ENCODE measurements at places on chromosomes 7 and 10.

DNA sequence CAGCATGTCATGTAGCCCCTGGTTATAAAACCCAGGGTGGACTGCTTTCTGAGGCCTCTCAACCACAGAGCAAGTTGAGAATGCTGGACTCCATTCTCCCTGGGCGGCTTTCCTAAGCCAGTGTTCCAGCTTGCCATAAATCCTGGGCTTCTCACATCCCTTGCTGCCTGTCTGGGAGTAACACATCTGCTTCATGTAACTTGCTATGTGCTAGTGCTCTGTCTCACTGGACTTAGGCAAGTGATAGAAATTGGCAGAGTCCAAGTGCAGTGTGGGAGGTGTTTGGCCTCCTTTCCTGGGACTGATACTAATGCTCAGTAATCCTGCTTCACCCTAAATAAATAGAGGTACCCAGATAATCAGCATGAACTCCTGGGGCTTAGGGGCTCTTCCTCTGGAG is 277.1 kb upstream of the POM121L12 start:
- DNase-seq, result no peak

GRCh38 chr10:46542567-46543465 is 13.6 kb downstream of the GPRIN2 start:
- no peak for DNase-seq

DNA sequence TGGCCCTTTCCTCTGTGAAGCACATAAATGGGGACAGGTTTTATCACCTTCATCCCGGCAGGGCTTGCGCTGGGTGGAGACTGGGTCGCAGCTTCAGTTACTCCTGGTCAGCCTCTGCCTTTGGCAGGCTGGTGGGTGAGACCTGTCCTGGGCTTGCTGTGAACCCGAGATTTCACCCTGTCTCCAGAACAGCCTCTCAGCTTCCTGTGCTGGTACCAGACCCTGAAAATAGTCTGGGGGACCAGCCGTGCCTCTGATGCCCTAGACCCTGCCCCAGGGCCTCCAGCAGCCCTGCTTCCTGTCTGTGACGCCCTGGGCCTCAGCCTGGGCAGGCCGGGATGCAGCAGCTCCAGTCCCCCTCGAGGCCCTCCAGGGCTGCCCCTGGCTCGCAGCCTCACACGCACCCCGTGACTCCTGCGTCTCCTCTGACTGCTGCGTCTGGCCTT is 13.2 kb upstream of the PWWP2B start:
- no peak for DNase-seq

DNA sequence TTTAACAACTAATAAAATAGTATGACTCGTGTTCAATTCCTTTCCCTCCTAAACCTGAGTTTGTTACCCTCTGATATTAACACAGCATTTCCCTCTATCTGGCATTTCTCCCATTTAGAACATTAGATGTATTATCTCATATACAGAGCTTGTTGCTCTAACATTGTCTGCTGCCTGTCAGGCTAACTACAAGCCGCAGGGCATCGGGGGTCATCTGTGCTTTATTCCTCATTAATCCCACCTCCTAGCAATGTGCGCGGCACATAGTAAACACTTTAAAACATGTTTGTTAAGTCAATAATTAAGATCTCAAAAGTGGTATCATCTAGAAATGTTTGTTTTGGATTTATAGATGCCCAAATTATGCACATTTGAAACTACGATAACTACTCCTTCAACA is 52.9 kb upstream of the NEBL start:
- no peak for DNase-seq

GRCh38 chr10:47167591-47167990 is 132.4 kb upstream of the GDF10 start:
- DNase-seq, result no peak

GRCh38 chr7:95951531-95951930 is 179.2 kb downstream of the DYNC1I1 start:
- DNase-seq, result no peak

DNA sequence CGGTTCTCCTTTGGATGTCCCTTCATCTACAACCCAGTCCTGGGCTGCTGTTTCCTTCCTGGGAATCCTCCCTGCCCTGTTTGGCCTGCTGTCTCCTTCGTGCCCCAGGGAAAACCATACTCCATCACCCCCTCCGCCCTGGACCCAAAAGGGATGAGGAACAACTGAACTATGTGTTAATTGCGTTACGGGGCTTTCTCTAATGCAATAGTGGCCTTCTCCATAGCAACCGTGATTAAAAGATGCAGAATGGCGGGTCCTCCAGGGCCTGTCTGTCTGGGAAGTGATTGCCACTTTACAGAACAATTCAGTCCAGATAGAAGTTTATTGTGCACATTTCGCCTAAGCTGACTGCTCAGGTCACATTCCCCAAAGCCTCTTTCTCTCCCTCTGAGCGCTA is 112.0 kb upstream of the FGFR2 start:
- no peak for DNase-seq

GRCh38 chr7:151780631-151781030 is 96.3 kb downstream of the PRKAG2 start:
- DNase-seq, result no peak

- no peak for DNase-seq
Observed at GRCh38 chr7:158386866-158387545, 200.6 kb downstream of the PTPRN2 start.

GRCh38 chr10:6048281-6049030 is 13.7 kb downstream of the IL2RA start:
- DNase-seq, result no peak

DNA sequence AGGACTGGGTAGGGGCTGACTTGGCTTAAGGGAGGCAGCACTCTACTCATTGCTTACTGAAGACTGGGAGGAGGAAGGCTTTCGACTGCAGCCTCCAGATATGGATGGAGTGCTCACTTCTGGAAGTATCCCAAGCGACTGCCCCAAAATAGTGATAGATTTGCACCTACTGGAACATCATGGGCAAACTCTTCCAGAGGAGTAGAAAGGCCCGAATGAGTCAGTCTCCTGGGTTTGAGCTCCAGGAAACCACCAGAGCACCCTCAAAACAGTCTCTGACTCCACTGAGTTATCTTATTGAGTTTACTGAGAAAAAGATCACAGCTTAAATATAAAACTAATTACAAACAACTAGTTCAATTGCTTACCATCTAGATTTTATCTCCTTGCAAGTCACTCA is 37.2 kb upstream of the PDLIM1 start:
- DNase-seq, result no peak

- DNase-seq, result no peak
Observed at GRCh38 chr7:12968836-12969422, 281.5 kb downstream of the ARL4A start.

GRCh38 chr7:88455696-88456095 is 149.0 kb upstream of the STEAP4 start:
- DNase-seq, result no peak

DNA sequence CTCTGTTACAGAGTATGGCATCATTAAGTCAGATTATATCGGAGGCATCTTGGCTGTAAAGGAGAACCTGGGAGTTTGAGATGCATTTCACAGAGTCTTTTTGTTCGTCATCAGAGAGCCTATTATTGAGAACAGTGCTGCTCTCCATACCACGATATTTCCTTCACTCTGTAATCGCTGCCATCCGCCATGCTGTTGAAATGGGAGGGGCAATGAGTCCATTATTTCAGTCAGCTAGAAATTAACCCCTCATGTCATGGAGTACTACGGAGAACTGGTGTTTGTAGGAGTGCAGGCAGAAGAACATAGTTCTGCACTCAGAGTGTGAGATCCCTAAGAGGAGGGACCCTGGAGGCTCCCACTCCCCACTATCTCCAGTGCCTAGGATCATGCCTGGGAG is 59.2 kb downstream of the SLC16A12 start:
- DNase-seq, result no peak

DNA sequence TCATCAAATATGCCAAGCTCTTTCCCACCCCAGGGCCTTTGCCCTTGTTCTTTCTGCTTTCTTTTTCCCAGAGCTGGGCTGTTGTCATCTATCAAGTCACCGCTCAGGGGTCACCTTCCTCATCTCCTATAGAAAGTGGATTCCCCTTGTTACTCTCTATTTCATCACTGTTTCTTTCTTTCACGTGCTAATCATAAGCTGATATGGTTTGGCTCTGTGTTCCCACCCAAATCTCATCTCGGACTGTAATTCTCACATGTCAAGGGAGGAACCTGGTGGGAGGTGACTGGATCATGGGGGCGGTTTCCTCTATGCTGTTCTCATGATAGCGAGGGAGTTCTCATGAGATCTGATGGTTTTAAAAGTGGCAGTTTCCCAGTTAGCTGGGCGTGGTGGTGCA is 17.0 kb upstream of the TIAL1 start:
- DNase-seq, result no peak

DNA sequence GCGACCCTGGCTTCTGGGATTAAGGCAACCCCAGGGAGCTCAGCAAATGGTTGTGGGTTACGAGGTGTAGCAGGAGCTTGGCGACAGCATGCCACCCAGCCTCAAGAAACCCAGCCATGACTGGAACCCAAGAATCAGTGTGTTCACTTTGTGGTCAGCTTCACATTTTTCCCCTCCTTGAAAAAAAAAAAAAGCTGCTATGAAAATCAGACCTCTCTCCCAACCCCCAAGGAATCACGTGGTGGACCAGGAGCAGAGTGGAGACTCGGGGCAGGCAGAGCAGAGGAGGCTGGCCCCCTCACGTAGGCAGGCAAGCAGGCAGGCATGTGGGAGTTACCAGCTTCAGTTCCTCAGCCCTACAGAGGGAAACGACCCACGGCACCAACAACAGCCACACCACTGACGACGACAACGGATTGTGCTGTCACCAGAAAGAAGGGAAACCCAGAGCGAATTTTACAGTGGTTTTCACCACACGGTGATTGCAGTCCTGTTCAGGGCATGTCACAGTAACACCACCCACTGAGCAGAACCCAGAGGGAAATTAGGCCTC is 203.4 kb downstream of the SLC25A13 start:
- no peak for DNase-seq

- no peak for DNase-seq
Observed at GRCh38 chr10:21314111-21314626, 211.3 kb downstream of the SKIDA1 start.

DNA sequence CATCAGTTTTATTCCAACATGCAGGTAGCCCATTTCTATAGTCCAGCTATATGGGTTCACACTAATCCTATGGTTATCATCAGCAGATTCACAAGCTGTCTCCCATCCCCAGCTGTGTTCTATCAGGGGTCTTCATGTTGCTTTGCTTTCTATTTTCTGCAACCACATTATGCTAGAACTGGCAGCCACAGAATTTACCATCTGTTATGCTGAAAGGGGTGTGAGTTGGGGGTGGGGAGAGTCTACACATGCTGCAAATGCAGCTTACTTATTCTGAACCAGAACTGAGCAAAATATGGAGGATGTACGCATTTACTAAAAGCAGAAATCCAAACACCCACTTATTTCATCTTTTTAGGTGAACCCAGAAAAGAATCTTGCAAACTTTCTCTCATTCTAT is 32.9 kb downstream of the SHTN1 start:
- DNase-seq, result no peak

DNA sequence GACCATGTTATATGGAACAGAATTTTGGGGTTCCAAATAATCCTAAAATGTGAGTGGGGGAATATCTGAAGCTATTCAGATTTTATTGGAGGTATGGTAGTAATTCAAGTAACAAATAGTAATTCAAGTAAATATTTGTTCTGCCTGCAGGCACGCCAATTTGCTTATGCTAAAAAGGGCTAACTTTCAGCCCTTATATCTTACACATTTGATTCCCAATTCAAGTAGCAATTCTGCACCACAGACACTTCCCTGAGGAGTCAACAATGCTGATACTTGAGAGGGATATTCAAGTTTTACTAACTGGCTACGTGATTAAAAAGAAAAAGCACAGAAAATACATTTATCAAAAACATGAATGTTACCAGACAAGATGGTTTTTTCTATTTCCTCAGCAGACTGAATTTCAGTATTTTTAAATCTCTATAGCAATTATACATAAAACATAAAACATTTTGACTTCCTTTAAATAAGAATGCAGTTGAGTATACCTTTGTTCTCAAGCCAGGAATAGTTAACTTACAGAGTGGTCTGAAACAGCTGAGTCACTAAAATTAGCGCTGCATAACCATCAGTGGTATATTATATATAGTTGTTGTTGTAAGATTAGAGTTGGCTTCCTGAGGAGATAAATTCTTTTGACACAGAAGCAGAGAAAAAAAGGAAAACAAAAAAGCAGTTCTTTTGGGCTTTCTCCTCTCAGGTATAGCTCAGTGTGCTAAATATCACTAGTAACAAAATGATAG is 33.9 kb downstream of the MTPN start:
- no peak for DNase-seq

GRCh38 chr7:22082553-22082885 is 136.8 kb upstream of the CDCA7L start:
- DNase-seq, result no peak

- DNase-seq, result no peak
Observed at GRCh38 chr7:155842496-155843265, 30.4 kb upstream of the SHH start.

GRCh38 chr10:6044751-6045313 is 17.3 kb downstream of the IL2RA start:
- no peak for DNase-seq

DNA sequence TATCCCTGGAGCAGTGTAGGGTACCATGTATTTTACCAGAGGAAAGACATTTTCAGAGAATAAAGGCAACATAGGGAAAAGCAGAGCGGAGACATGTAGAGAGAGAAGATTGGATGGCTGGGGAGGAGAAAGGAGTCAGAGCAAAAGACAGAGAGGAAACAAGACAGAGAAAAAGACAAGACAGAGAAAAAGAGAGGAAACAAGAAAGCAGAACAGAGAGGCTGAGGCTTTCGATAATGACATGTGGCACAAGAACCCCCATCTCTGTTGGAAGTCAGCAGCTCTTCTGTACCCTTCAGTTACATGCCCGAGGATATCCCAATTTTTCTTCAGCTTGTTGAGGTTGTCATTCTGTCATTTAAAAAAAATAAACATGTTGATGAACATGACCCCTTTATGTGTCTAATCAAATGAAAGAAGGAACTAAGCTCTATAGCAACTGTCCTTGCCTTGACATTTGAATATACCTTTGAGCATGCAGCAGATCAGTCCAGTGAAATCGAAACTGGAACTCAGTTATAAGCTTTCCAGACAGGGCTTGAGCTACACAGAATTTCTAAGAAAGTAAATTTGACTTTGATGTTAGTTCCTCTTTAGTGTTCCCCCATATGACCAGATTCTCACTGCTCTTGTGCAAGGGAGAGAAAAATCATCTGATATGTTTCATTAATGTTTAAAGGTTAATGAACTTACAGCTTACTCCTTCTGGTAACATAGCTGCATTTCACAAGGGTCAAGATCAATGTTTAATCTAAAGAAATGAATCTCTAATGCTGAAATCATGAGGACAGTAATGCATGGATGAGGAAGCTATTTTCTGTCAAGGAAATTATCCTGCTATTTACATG is 75.1 kb upstream of the SP4 start:
- no peak for DNase-seq

DNA sequence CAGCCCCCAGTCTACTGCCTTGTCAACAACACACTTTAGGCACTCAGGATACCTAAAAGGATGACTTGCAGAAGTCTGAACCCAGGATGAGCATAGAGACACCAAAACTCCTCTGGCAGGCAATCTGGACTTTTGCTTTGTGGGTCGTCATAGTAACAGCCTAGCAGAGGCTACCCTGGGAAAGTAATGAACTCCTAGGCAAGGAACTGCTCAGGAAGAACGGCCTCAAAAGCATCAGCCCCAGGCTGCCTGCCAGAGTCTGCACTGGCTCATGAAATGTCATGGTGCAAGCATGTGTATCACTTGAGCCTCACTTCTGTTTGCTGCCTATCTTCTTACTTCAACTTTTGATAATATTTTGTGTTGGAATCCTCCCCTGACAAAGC is 715.1 kb downstream of the GRID1 start:
- DNase-seq, result no peak

- no peak for DNase-seq
Observed at GRCh38 chr7:25375805-25376600, 147.7 kb upstream of the NPVF start.

Data from NCI-H1417 treated with DMSO at 0.1 percent for 48 hours (cell line).